Prostate gland (tissue), 2 donors: ENCODE measurements at places on chromosomes 6 and 20. TPM values are rescaled to one million over a fixed set of nuclear protein-coding genes. Genes with fewer than 3 reads are reported as not detected.

Gene KHDRBS2
- total RNA-seq = 0.91 TPM

- H3K4me1 ChIP-seq = no peaks in the 10 kb centered on the region
- no peak for DNase-seq
- H3K27me3 ChIP-seq = peaks cover 3% of the 10 kb centered on the region
- no peaks in the 10 kb centered on the region for H3K36me3 ChIP-seq
- H3K4me3 ChIP-seq = no peak overlapping the region
- no peak overlapping the region for H3K27ac ChIP-seq
These were observed 113.1 kb upstream of the DOK5 start for GRCh38 chr20:54362283-54362682.

- no peaks in the 10 kb centered on the region for H3K4me1 ChIP-seq
- no peak overlapping the region for H3K4me3 ChIP-seq
- H3K27me3 ChIP-seq = no peaks in the 10 kb centered on the region
- no peaks in the 10 kb centered on the region for H3K36me3 ChIP-seq
- no peak for DNase-seq
These were observed 30.9 kb upstream of the RIMS1 start for GRCh38 chr6:71855406-71855805.

- H3K36me3 ChIP-seq = no peaks in the 10 kb centered on the region
- H3K27ac ChIP-seq = no peak overlapping the region
- peak; percentile 23 for DNase-seq
- no peaks in the 10 kb centered on the region for H3K4me1 ChIP-seq
- H3K4me3 ChIP-seq = no peak overlapping the region
- H3K27me3 ChIP-seq = no peaks in the 10 kb centered on the region
These were observed 103.5 kb downstream of the GJA10 start for GRCh38 chr6:89997456-89998445.

DNA sequence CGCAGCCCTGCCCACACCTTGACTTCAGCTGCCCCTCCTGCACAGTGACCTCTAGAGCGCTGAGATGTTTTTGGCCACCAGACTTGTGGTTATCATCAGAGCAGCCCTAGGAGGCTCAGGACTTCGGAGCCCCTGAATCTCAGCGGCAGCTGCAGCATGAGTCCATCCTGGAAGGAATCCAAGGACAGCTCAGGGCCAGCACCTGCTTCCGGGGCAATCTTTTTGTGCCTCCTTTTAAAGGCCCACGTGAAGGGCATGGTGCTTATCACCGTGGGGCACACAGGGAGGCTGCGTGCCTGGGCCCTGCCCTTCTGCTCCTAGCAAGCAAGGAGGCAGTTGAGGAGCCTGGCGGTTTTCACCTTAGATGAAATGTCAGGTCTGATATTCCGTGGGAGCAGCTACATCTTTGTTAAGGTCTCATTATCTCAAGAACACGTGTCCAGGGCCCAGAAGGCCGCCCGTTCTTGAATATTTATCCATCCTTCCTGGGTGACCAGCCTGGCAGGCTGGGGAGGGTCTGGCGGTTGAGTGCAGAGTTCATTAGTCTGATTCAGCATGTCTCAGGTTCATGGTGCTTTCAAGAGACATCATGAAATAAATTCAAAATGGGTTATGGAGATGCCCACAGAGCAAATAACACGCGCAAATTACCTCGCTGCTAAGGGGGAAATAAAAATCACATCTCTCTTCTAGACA, 392.4 kb downstream of the TAF4 start:
- DNase-seq = no peak
- no peaks in the 10 kb centered on the region for H3K27me3 ChIP-seq
- H3K4me1 ChIP-seq = no peaks in the 10 kb centered on the region
- no peak overlapping the region for H3K4me3 ChIP-seq
- no peaks in the 10 kb centered on the region for H3K36me3 ChIP-seq
